ENCODE measurements at places on chromosomes 7 and 10.

- no peak for DNase-seq
Observed at GRCh38 chr10:131891196-131891928, 9.4 kb upstream of the PPP2R2D start.

- no peak for DNase-seq
Observed at GRCh38 chr10:33703501-33704213, 369.2 kb upstream of the NRP1 start.

DNA sequence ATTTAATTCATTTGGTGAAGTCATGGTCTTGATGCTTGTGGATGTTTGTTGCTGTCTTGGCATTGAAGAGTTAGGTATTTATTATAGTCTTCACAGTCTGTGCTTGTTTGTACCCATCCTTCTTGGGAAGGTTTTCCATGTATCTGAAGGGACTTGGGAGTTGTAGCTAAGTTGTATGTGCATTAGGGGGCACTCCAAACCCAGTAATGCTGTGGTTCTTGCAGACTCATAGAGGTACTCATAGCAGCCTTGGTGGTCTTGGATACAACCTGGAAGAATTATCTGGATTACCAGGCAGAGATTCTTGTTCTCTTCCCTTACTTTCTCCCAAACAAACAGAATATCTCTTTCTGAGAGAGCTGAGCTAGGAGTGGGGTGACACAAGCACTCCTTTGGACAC lies 93.2 kb downstream of the ADCYAP1R1 start:
- no peak for DNase-seq

GRCh38 chr7:3285652-3286051 lies 15.4 kb upstream of the SDK1 start:
- no peak for DNase-seq

DNA sequence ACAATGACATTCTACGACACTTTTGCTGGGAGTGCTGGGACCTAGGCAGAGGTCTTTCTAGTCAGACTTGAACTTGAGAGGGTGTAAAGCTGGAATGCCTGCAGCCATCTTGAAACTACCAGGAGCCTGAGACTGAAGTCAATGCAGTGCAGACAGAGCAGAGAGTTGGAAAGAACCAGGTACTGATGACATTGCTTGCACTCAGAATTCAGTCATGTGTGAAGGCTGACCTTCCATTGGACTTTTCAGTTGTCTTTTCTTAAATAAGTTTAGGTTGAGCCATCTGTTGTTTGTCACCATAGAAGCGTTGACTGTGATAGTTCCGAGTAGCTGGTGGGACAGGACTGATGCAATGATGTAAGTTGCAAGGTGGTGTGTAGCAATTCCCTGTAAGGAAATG lies 3.1 kb upstream of the PLPP4 start:
- no peak for DNase-seq

GRCh38 chr10:116053910-116054309 lies 219.1 kb downstream of the GFRA1 start:
- DNase-seq = no peak

DNA sequence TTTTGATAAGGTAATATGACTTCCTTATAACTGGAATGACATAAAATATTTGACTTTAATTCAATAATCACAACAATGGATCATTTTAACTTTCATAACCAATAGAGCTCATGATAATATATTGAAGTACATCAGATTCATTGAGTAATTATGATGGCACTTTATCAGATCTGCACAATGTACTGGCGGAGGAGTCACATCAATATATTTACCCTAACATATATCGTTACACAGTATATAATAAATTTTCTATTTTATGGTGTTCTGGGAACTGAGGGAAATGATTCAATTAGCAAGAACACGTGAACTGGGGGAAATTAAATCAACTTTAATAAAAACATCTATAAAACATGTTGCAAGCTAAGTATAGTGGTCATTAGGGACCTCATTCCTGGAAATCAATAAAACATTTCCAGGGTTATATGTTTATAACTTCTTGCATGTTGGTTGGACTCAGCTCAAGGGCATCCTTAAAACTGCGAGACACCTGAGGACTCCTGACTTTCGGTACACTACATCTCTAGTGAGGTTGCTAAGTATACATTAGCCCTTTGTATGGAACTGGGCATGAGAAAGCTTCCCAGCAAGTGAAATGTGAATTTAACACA lies 254.0 kb downstream of the KCND2 start:
- DNase-seq = no peak

- no peak for DNase-seq
Observed at GRCh38 chr7:22832401-22832800, 9.8 kb upstream of the TOMM7 start.

DNA sequence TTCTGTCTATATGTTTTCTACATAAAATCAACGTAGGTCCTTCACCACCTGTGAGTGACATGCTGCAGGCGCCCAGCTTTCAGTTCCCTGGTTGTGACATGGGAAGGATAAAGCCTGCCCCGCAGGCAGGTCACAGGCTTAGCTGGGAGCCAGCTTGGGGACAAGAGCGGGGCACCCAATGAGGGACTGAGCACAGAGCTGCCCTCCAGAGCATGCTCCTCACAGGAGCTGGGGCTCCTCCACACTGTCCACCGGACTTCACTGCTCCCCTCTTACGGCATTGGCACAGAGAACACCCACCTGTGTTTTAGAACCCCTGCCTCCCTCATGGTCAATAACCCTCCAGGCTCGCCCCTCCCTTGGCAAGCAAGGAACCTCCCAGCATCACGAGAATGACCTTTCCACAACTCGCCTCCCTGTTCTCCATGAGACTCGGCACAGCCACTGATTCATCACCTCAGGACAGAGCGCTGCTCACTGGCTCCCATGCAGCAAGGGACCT lies 187.1 kb downstream of the TNS3 start:
- DNase-seq = no peak

GRCh38 chr10:71038921-71039320 lies 150.6 kb upstream of the PCBD1 start:
- no peak for DNase-seq

DNA sequence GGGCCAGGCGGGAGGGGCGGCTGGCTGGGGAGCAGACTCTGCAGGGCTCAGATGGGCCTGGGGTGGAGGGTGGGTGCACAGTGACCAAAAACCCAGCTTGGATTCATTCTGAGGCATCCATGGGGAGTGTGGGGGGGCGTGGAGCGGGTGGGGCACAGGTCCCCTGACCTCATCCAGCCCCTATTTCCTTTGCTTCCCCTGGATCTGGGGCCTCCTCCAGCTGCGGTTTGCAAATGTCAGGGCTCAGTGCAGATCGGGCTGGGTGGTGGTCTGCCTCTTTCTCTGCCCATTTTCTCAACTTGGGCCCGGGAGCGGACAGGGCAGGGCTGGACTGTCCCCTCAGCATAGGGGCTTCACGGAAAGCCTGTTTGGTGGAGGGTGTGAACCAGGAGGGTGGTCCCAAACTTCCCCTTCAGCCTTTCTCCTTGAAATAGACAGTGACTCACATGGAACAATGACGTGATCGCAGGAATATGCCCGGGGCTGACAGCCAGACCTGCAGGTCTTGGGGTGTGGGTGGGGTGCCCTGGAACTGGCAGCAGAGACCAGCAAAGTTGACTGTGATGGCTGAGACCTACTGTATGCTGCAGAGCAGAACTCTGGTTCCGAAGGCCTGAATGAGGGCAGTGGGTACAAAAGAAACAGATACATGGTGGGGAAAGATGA lies 72.9 kb upstream of the PODXL start:
- no peak for DNase-seq

DNA sequence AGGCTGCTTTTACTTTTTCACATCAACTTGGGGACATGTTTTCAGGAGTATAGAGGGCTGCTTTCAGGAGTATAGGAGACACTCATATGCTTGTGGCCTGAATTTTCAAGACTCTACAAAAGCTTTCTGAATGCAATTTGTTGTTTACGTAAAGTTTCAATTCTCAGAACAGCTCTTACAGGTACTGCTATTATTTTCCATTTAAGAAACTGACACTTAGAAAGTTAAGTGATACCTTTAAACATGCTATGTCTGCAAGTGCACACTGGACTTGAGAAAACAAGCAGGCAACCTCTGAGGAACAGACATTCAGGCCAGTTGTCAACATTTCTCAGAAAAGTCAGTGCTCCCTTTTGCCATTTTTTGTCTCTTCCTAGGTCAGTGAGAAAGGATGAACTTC lies 70.0 kb upstream of the PHYHIPL start:
- DNase-seq = no peak

- no peak for DNase-seq
Observed at GRCh38 chr7:1325646-1326510, 93.2 kb downstream of the UNCX start.

GRCh38 chr7:42745357-42746059 lies 166.4 kb downstream of the C7orf25 start:
- peak; percentile 52 for DNase-seq

GRCh38 chr7:120360918-120361317 lies 87.9 kb downstream of the KCND2 start:
- no peak for DNase-seq

- no peak for DNase-seq
Observed at GRCh38 chr7:40105879-40106473, 28.4 kb downstream of the MPLKIP start.

GRCh38 chr10:112375721-112376395 lies 1.9 kb downstream of the ACSL5 start:
- DNase-seq = peak; percentile 61

- no peak for DNase-seq
Observed at GRCh38 chr7:20021831-20022230, 195.4 kb downstream of the MACC1 start.

GRCh38 chr10:129770286-129770685 lies 193.8 kb downstream of the EBF3 start:
- DNase-seq = no peak

GRCh38 chr7:68440866-68441265 lies 1157.4 kb upstream of the AUTS2 start:
- no peak for DNase-seq

DNA sequence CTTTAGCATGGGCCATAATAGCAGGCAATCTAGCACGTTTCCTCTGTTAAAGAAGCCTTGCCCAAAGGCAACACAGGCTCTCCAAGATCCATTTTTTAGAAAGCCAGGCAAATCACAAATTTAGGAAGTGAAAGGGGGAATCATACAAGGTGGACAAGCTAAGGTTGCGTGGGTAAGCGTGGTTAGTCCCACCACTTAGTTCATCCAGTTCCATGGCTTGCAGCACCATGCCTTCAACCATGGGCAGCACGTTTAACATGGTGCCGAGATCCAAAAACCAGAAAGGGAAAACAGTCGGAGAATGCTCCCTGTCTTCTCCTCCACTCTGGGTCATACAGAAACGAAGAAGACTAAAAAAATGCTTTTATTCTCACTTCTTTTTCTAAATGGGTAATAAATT lies 234.4 kb upstream of the IMMP2L start:
- DNase-seq = no peak

DNA sequence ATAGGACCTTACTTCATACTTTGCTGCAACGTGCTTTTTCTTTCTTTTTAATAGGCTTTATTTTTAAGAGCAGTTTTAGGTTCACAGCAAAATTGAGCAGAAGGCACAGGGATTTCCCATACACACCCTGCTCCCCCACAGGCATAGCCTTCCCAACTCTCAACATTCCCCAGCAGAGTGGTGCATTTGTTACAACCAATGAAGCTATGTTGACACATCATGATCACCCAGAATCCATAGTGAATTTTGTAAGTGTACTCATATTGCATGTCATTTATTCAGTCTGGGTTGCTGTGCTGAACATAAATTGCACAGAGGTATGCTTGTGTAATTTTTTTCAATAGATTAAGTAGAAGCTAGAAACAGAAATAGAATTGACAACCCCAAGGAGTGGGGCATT lies 327.3 kb downstream of the INHBA start:
- no peak for DNase-seq

DNA sequence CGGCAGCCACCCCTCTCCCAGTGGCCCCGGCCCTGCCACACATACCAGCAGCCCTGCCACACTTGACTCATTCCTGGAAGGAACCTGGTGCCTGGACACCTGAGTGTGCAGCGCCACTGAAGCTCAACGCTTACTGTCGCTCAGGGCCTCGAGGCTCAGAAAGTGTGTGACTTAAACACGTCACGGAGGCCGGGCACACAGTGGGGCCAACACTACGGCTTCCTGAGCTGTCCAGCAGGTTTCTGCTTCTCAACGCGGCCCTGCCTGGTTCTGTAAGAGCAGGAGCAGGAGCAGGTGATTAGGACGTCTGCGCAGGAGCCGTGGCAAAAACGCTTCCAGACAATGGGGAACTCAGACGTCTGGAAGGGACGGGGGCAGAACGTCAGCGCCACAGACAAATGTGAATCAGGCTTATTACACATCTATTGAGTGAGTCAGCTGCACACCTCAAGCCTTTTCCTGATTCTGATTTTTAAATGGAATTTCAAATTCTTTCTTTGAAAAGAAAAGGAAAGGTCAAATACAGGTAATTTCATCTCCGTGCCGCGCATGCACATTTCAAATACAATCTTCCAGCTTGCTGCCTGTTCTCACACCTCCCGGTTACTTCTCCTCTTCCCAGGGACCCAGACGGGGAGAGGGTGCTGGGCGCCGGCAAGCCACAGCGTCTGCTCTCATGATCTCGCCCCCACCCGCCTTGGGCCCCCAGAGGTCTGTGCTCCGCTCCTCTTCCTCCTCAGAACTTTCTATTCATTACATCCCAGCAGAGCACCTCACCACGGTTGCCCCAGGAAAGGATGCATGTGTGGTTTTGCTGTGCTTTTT lies 66.6 kb downstream of the ADARB2 start:
- DNase-seq = no peak

GRCh38 chr10:19874791-19875190 lies 58.6 kb downstream of the PLXDC2 start:
- DNase-seq = no peak

- no peak for DNase-seq
Observed at GRCh38 chr10:25220156-25220555, 45.4 kb downstream of the GPR158 start.

DNA sequence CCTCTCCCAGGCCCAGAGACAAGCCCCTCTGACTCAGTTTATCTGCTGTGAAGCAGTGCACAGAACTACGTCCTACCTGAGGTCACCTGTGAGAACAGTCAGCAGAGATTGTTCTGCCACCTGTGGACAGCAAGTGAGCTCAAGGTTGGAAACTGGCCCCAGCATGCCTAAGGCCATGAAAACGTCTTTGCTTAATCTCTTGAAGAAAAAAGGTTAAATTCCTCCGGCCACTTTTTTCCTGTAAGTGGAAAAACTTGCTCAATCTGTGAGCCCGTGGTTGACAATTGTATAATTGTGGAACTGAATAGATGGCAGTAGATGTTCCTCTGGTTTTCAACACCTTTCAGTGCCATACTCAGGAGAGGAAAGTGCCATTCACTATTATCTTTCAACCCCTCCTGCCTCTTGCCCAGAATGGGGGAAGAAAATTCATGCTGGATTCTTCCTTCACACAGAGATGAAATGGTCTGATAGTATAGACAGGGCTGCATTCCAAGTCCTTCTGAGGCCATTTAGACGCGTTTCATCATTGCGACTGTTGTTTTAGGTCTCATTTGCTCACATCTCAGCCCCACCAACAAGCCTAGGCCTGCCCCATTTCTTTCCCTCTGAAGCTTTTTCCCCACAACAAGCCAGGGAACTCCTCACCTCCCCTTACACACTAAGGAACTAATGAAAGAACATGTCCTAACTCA lies 292.9 kb downstream of the FZD1 start:
- DNase-seq = no peak

- no peak for DNase-seq
Observed at GRCh38 chr10:72353965-72354355, 759 bp downstream of the DNAJB12 start.
